ENCODE measurements at places on chromosomes 5 and 9. TPM values are rescaled to one million over a fixed set of nuclear protein-coding genes. Genes with fewer than 3 reads are reported as not detected.

The SLC36A2 gene
- 1.7 TPM for total RNA-seq

The FBN2 gene
- 875 TPM for total RNA-seq

The ATP10B gene
- 2.2 TPM for total RNA-seq

- peak; percentile 36 for DNase-seq
Observed at GRCh38 chr9:87307848-87308247, 189.8 kb upstream of the DAPK1 start.

GRCh38 chr5:10607666-10608073, 43.8 kb downstream of the ANKRD33B start:
- peak; percentile 85 for DNase-seq

GRCh38 chr9:82410306-82410705, 421.7 kb downstream of the SPATA31D1 start:
- peak; percentile 19 for DNase-seq

- no peak for DNase-seq
Observed at GRCh38 chr9:84300271-84300670, 40.3 kb downstream of the SLC28A3 start.

- DNase-seq, result no peak
Observed at GRCh38 chr9:16921855-16922254, 51.4 kb upstream of the BNC2 start.

- no peak for DNase-seq
Observed at GRCh38 chr5:177040814-177041420, 18.4 kb downstream of the ZNF346 start.

- peak; percentile 23 for DNase-seq
Observed at GRCh38 chr5:110262749-110263148, 463.7 kb downstream of the TMEM232 start.

The MOCS2 gene
- 51.8 TPM for total RNA-seq
